ENCODE measurements at places on chromosomes 12 and 14.

GRCh38 chr12:39606712-39607423 is 12.7 kb downstream of the ABCD2 start:
- no peak for DNase-seq

- no peak for DNase-seq
These were observed 188.1 kb downstream of the SLC5A8 start for GRCh38 chr12:101021911-101022388.

DNA sequence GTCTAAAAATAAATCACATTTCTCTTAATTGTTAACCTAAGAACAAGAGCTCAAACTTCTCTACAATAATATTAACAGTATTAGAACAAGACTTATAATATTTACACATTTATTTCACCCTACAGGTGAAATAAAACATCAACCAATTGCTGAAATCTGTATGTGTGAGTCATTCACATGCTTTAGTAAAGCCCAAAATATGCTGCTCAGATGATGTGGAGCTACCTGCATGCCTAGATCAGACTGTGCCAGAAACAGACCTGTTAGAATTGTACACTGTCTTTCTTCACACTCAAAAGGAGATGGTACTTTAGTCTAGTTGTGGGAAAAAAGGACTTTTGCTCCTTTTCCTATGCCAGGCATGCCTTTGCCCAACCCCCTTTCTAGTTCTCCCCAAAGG is 54.7 kb downstream of the RPS6KA5 start:
- no peak for DNase-seq

- peak; percentile 58 for DNase-seq
These were observed 39.9 kb downstream of the PRPF40B start for GRCh38 chr12:49662998-49663843.

DNA sequence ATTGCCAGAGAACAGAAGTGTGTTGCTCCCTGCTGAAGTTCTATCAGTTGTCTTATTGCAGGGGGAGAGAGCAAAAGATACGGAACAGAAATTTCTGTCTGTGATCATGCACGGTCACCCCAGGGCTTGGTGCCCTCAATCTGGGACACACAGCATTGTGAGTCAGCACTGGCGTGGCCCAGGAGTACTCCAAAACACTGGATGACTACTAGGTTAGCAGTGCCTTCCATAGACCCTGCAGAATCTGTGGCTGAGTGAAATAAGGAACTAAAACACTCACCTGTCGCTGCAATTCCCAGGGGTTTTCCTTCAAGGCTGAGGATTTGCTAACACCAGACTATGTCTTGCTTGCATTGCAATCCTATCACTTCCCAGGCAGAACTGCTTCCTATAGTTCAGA is 165.5 kb downstream of the ANO6 start:
- DNase-seq: no peak

DNA sequence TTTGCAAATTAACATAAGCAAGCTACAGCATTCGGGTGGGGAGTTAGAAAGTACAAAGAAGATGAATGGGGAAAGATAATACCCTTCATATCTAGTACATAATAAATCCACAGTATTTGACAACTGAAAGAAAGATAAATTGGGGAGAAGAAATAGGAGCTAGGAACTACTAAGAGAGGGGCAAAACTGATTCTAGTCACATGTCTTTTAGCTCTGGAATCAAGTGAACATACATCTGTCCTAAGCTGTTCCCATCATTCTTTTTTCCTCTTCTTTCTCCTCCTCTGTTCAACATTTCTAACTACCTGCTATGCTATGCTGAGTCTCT is 15.3 kb upstream of the APOF start:
- DNase-seq: no peak

- DNase-seq: no peak
These were observed 14.9 kb downstream of the SCARB1 start for GRCh38 chr12:124848621-124849380.

- DNase-seq: no peak
These were observed 25.2 kb upstream of the SCFD1 start for GRCh38 chr14:30596935-30597334.

GRCh38 chr12:69464428-69464827 is 5.8 kb upstream of the FRS2 start:
- no peak for DNase-seq

DNA sequence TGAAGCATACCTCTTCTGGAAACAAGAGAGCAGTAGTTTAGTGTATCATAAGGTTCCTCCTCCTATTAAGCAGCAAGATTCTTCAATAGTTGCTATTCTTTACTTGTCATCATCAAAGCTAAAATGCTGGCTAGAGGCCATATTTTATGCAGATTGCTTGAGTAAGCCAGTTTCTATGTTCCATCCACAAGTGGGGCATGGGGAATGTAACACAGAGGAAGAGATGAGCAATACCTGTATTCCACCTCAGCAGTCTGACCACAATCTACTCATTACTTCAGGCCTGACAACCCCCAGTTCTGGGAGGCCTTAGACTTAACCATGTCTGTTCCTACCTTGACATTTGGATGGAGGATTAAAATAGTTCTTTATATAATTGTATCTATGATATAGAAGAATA is 423.6 kb downstream of the BTG1 start:
- peak; percentile 8 for DNase-seq

DNA sequence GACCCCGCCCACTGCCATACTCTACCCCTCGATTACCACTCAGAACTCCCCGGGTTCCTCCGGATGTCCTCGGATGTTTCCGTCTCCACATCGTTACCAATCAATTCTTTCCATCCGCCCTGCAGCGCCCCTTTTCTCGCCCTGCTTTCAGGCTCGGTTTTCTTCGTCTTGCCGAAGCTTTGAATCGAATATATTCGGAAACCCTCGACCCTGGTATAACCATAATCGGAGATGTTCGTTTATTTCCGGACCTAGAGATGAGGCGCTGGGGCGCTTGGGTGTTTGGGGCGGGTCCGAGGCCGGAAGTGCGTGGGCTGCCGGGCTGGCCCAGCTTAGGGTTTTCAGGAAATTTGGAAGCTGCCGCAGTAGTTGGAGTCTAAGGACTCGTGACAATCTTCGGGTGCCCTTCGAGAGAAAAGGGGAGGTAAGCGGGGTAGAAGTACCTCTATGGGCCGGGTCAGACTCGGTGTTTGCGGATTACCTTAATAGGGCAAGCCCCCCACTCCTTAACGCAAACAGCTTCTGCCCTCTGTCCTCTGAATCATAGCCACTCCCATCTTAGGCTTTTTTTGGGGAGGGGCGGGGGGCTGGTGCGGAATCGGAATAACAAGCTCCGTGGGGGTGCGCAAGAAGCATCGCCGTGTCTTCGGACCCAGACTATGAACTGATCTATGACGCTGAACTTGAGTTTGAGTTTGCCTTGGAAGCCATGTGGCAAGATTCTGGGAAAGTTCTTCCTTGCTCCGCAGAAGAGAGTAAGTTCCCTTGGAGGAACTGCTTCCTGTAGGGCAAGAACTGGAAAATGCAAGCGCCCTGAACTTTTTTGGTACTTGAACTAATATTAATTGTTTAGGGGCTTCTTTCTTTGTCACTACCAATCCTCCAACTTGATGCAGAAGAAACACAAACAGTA is at the start of gene C14orf119:
TSS of gene C14orf119 (plus strand) at position 310 of the 913 bp plus-strand sequence. CDS start 2,154 bp downstream, outside the sequence.
- DNase-seq: peak; percentile 97

- no peak for DNase-seq
These were observed 218.1 kb downstream of the RMST start for GRCh38 chr12:97680751-97681150.
